Activated CD8-positive, alpha-beta memory T cell treated with anti-CD3 and anti-CD28 coated beads for 1 hour (primary cell): ENCODE measurements at places on chromosomes 16 and 17.

DNA sequence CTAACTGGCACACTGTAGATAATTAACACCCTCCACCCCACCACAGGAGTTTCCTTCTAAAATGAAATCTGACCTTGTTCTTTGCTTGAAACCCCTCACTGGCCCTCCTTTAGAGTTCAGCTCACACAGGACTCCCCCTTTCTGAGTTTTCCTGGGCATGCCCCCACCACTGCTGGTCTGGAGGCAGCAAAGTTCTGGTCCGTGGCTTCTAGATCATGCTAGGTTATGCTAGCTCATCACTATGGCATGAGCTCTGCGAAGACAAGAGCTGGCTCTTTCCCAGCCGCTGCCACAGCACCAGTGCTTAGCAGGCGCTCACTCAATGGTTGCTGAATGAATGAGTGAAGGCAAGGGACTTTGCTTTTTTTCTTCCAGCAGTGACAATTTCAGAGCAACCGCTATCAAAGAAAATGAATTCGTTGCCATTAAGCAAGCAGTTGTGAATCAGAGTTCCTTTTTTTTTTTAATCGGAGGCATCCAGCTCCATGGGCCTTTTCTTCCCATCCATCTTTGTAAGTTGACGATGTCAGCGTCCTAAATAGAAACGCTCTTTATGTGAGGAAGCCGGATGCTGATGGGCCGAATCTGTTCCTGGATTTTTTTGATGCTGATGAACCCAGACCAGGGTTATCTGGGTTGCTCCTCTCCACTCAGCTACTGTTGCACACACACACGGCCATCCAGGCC is 80.8 kb upstream of the NOL11 start:
- no peak for DNase-seq

DNA sequence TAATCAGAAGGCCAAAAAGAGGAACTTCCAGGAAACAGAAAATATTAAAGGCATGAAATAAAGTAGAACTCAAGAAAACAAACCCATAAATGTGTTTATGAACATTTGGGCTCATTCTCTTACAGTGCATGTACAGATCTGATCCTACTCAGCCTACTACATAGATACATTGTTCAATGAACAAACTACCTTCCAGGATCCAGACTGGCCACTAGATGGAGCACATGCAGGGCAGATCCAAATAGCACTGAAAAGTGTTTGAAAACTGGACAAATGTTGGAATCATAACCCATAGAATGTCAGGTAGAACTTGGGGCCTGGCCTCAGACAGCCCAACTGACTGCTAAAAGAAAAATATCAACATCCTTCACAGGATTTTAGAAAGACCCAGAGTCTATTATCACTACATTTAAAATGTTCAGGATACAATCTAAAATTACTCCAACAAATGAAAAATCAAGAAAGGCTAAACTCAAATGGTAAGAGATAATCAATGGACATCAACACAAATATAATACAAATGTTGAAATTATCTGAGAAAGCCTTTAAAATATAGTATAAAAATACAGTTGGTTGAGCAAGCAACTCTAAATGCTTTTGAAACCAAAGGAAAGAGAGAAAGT is 122.4 kb upstream of the NUDT7 start:
- no peak for DNase-seq

DNA sequence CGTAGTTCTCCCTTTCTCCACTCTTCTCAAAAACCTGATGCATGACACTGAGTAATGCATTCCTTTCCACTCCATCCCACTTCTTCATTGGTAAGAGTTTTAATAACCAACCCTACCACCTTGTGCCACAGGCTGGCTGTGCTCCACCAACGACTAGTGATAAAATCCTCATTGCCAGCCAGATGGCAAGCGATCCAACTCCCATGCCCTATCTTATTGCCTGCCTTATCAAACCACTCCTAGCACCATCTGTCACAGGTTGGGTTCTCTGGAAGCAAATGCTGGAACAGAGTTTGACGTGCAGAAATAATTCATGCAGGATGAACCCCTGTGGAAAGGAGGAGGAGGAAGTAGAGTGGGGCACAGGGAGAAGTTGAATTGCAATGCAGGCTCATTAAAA is 99.5 kb downstream of the CHD9NB start:
- DNase-seq: no peak

- no peak for DNase-seq
Measured at GRCh38 chr17:17781591-17782496, 54.9 kb downstream of the SREBF1 start.

DNA sequence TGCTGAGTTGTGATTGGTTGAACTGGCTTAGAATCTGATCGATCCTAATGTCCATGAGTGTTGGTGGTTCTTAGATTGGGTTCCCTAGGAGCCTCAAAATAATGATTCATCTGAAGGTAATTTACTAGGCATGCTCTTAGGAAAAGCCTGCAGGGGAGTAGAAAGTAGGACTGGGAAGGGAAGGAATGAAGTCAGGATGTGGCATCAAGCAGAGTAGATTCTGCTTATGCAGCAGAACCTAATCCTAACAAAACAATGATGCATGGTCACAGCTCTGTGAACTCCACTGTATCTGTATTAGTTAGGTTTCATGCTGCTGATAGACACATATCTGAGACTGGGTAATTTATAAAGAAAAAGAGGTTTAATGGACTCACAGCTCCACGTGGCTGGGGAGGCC is 132.5 kb downstream of the HS3ST2 start:
- DNase-seq: no peak

GRCh38 chr16:67163164-67163998 is 1.2 kb upstream of the HSF4 start:
- no peak for DNase-seq

- no peak for DNase-seq
Measured at GRCh38 chr17:26731005-26731921, 562.7 kb upstream of the WSB1 start.

DNA sequence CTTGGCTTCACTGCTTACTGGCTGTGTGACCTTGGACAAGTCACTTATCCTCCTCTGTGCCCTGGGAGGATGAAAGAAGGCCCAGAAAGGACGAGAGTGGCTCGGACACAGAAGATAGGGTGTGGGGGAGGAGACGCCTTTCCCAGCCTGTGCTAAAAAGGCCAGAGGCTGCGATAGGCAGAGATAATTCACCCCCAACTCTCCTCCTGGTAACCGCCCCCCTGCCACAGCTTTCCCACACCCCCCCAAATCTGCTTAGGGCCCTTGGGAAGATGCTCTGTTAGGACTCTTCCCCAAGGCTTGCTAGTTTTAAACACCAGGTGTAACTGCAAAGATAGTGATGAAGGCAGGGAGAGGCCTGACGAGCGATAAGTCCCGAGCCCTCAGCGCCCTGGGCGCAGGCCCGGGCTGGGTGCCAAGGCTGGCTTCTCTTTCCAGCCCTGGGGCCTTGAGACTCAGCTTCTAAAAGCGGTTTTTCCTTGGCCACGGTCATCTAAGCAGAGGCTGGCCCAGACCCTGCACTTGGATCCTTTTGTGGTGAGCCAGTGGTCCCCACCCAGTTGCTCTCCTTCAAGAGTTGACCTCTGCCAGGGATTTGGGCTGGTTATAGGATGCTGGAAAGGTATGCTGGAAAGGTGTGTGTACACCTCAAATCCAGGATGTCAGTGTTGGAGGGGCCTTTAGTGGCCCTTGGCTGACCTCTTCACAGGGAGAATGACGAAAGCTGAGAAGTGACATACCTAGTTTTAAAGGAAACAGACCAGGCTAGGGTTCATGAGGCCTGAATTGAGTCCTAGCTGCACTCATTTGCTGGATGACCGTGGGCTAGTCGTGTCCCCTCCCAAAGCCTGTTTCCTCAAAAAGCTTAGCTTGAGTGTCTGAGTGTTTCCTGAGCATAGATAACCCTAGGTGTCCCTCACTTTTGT is 3.4 kb upstream of the PPP1R9B start:
- no peak for DNase-seq

- no peak for DNase-seq
Measured at GRCh38 chr16:67174706-67175231, 4.4 kb downstream of the NOL3 start.

GRCh38 chr16:68985268-68985667 is 120.2 kb upstream of the HAS3 start:
- no peak for DNase-seq

- no peak for DNase-seq
Measured at GRCh38 chr17:65799454-65799853, 238.0 kb upstream of the AXIN2 start.

DNA sequence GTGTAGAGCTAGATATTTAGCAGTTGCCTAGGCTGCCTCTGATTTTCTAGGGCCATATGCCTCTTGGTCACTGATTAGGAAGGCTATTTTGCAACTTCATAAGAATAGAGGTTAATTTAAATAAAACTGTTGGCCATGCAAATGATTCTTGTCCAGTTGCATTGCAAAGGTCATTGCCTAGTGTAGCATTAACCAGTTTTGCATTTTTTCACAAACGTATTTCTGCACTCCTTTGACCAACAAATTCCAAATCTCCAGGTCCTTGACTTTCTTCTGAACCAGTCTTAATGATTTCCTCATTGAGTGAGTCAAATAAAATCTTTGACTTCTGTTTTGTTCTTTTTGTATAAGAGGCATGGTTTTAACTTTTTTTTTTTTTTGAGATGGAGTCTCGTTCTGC is 33.5 kb downstream of the ERCC4 start:
- no peak for DNase-seq

DNA sequence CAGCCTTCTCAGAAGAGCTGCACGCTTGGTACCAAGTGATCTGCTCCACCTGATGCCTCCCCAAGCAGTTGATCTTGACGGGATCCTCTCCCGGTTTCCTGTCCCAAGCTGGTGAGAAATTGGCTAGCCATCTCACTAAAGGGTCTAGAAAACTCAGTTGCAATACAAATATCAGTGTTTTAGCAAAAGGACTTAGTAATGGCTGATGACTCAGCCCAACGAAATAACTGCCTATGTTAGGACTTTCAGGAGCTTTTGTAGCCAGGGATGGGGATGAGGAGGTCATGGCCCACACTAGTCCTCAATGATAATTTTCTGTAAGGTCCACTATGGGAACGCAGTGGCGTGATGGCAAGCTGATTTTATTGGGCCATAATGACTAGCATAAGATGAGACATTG is 23.3 kb upstream of the ENGASE start:
- DNase-seq: no peak

DNA sequence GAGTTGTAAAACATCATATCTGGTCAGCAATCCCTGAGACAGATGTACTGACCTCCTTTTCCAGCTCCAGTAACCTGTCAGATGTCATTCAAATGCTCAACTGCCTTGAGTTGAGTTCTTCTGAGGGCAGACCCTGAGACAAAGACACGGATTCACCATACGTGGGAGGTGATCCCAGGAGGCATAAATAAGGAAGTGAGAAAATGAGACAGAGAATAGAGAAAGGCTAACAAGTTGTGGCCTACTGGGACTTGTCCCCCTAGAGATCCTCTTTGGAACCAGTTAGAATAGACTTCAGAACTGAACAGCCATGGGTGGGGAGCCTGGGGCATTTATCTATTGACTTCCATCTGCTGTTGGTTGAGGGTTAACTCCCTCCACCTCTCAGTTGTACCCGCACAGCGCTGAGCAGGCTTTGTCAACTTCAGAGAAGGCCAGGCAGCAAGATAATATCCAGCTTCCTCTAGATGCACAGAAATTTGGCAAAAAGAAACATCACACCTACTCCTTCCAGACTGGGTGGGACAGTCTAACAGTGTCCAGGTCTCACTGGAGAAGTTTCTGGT is 123.0 kb upstream of the DYNLRB2 start:
- no peak for DNase-seq
